Fibroblast of the aortic adventitia (primary cell): ENCODE measurements at places on chromosomes 2 and 18. TPM values are rescaled to one million over a fixed set of nuclear protein-coding genes. Genes with fewer than 3 reads are reported as not detected.

ARHGAP15 gene
- total RNA-seq: not detected in 2 replicates

VPS4B gene
- total RNA-seq: 38.1 and 77.9 TPM in 2 replicates

AMER3 gene
- not detected in 2 replicates for total RNA-seq

DNA sequence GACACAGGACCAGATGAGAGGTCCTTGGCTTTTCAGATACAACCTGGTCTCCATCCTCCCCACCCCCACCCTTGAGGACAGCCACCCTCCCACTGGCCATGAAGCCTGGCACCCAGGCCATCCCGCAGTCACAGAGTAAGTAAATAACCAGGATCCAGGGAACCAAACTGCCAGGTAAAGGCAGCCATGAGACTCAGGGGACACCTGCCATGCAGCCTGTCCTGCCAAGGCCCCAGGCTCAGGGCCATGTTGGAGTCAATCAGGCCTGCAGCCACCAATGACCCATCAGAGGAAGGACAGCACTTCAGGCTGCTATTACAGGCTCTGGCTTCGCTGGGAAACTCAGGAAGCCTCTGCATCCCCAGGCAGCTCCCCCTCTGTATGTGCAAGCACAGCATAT is 15.6 kb downstream of the SPATA3 start:
- DNase-seq: no peak

GRCh38 chr18:70421471-70422390 is 132.9 kb downstream of the SOCS6 start:
- peak; percentile 98 for DNase-seq
